ENCODE measurements at places on chromosomes 3 and 15. TPM values are rescaled to one million over a fixed set of nuclear protein-coding genes. Genes with fewer than 3 reads are reported as not detected.

Gene ISL2
- not detected for total RNA-seq

- H3K4me3 ChIP-seq, result peak within 1 kb of the TSS; percentile 70
- peaks cover 68% of the 10 kb centered on the region for H3K27me3 ChIP-seq
- peaks cover 5% of the 10 kb centered on the region for H3K4me1 ChIP-seq
- H3K27ac ChIP-seq, result no peak within 1 kb of the TSS
- H3K36me3 ChIP-seq, result no peaks in the 10 kb centered on the region
Observed at GRCh38 chr3:134029734-134030378, at the start of gene SLCO2A1. SLCO2A1 (minus strand) TSS chr3:134029925; CDS start chr3:134029802, 123 bp downstream.

DNA sequence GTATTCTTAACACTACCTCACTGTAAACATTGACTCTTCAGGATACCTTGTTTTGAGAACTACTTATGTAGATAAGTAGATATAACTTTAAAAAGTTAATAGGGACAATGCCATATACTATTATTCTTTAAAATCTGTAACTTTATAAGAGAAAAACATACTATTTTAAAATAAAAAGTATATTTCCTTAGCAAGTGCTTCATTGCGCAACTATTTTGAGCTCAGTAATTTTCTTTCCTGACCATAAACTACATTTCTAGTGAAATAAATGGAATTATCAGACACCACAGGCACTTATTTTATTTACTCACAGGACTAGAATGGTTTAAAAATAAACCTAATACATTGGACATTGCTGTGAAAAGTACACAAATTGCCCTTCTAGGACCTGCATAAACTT, 764.4 kb upstream of the LMCD1 start:
- H3K27ac ChIP-seq, result no peak overlapping the region
- H3K36me3 ChIP-seq, result no peaks in the 10 kb centered on the region
- H3K4me3 ChIP-seq, result no peak overlapping the region
- H3K27me3 ChIP-seq, result no peaks in the 10 kb centered on the region
- H3K4me1 ChIP-seq, result no peaks in the 10 kb centered on the region
- DNase-seq, result no peak

DNA sequence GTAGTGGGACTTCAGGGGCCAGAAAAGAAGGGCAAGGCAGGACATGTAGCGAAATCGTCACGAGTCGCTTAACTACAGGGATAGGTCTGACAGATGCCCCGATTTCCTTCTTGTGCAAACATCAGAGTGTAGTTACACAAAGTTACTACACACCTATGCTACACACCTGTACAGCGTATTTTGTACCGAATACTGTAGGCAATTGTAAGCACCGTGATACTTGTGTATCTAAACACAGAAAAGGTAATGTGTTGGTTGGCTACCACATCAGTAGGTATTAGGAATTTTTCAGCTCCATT, 515 bp upstream of the MTHFS start:
- no peak for DNase-seq
- H3K4me3 ChIP-seq, result peak overlapping the region; percentile 73
- H3K36me3 ChIP-seq, result no peaks in the 10 kb centered on the region
- peaks cover 11% of the 10 kb centered on the region for H3K4me1 ChIP-seq

DNA sequence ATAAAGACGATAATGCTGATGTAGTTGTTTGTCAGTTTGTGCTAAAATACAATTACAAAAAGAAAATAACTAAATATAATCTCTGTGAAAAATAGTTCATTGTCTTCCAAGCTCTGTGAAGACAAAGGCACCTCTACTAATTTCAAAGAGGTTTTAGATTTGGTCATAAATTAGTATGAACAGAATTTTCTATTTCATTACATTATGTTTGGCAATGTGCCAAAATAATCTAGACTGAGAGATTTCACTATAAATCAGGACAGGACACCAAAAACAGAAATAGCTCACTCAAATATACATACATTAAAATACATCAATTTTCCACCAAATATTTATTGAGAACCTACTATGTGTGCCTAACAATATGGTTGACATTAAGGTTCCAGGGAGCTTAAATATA, 264.9 kb upstream of the CCDC54 start:
- H3K4me1 ChIP-seq, result no peaks in the 10 kb centered on the region
- DNase-seq, result no peak
- H3K4me3 ChIP-seq, result no peak overlapping the region
- H3K36me3 ChIP-seq, result no peaks in the 10 kb centered on the region

GRCh38 chr15:56102441-56102840, 109.0 kb upstream of the NEDD4 start:
- H3K4me3 ChIP-seq, result no peak overlapping the region
- H3K36me3 ChIP-seq, result peaks cover 6% of the 10 kb centered on the region
- DNase-seq, result no peak
- no peak overlapping the region for H3K27ac ChIP-seq
- peaks cover 11% of the 10 kb centered on the region for H3K4me1 ChIP-seq
- H3K27me3 ChIP-seq, result no peaks in the 10 kb centered on the region

Gene ATG3
- total RNA-seq, result 32.1 TPM

- no peaks in the 10 kb centered on the region for H3K27me3 ChIP-seq
- peak overlapping the region; percentile 41 for H3K4me3 ChIP-seq
- H3K27ac ChIP-seq, result peak overlapping the region; percentile 81
- H3K36me3 ChIP-seq, result no peaks in the 10 kb centered on the region
- H3K4me1 ChIP-seq, result peaks cover 33% of the 10 kb centered on the region
- peak; percentile 87 for DNase-seq
Observed at GRCh38 chr3:129794311-129795185, 99.0 kb downstream of the TMCC1 start.

Gene REC114
- total RNA-seq, result not detected
